ENCODE measurements at places on chromosomes 7 and 10. TPM values are rescaled to one million over a fixed set of nuclear protein-coding genes. Genes with fewer than 3 reads are reported as not detected.

- H3K4me1 ChIP-seq, result no peaks in the 10 kb centered on the region
- no peaks in the 10 kb centered on the region for H3K36me3 ChIP-seq
- H3K27ac ChIP-seq, result no peak overlapping the region
- DNase-seq, result peak; percentile 78
Observed at GRCh38 chr10:36254199-36254598, 612.1 kb upstream of the FZD8 start.

GRCh38 chr10:129959544-129960480 is 4.3 kb downstream of the EBF3 start:
- peak overlapping the region; percentile 7 for H3K4me3 ChIP-seq
- no peak overlapping the region for H3K27ac ChIP-seq
- H3K4me1 ChIP-seq, result peaks cover 21% of the 10 kb centered on the region

GRCh38 chr10:32055478-32056135 is 618 bp downstream of the KIF5B start:
- peak; percentile 56 for DNase-seq
- peak overlapping the region; percentile 56 for H3K4me3 ChIP-seq
- H3K4me1 ChIP-seq, result no peaks in the 10 kb centered on the region
- peak overlapping the region; percentile 95 for H3K27ac ChIP-seq
- no peaks in the 10 kb centered on the region for H3K27me3 ChIP-seq

GRCh38 chr7:94781236-94781635 is 125.3 kb upstream of the SGCE start:
- no peak for DNase-seq
- no peak overlapping the region for H3K27ac ChIP-seq
- no peak overlapping the region for H3K4me3 ChIP-seq
- H3K4me1 ChIP-seq, result no peaks in the 10 kb centered on the region

DNA sequence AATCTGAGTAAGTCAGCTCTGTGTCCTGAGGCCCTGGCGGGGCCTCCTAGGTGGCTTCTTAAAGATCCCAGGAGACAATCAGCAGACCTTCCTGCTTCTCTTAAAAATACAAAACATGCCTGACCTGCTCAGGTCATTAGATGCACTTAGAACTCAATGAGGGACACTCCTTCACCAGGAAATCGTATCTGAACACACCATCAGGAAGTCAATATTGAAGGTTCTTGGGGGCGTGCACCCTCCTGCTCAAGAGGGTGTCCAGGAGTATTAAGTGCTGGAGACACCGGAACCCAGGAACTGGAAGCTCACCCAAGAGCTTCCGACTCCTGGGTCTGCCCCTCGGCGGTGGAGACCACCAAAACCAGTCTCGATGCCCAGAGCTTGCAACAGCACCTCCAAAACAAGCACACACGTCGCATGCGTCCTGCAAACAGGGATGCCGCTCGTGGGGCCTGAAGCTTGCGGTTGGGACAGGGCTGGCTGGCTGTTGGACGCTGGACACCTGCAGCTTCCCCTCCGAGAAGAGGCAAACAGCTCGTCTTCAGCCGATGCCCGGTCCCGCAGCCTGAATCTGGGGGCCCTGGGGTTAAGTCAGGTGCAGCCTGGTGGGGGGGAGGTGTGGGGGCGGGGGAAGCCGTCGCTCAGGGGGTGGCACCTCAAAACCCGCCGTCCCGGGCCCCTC is 803 bp downstream of the RAPGEF5 start:
- H3K36me3 ChIP-seq, result no peaks in the 10 kb centered on the region
- no peak for DNase-seq
- H3K27me3 ChIP-seq, result no peaks in the 10 kb centered on the region
- H3K27ac ChIP-seq, result no peak overlapping the region

Gene GRB10
- 47.6 TPM for total RNA-seq

DNA sequence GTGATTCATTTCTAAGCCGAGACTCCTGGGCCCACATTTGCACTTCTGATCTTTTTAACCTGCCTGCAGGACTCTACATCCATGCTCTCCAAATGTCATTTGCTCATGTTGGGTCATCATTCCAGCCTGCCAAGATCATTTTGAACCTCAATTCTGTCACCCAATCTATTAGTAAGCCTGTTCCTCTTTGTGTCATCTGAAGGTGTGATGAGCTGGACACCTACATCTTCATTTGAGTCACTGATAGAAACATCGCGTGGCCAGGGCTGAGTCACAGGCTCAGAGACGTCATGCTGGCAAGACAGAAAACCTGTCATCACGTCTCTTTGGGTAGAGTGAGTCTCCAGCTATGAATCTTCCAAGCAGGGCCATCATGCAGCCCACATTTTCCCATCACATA is 65.3 kb upstream of the SLF2 start:
- no peaks in the 10 kb centered on the region for H3K4me1 ChIP-seq
- no peak overlapping the region for H3K27ac ChIP-seq
- no peak overlapping the region for H3K4me3 ChIP-seq
- H3K36me3 ChIP-seq, result no peaks in the 10 kb centered on the region
- DNase-seq, result no peak
- no peaks in the 10 kb centered on the region for H3K27me3 ChIP-seq

DNA sequence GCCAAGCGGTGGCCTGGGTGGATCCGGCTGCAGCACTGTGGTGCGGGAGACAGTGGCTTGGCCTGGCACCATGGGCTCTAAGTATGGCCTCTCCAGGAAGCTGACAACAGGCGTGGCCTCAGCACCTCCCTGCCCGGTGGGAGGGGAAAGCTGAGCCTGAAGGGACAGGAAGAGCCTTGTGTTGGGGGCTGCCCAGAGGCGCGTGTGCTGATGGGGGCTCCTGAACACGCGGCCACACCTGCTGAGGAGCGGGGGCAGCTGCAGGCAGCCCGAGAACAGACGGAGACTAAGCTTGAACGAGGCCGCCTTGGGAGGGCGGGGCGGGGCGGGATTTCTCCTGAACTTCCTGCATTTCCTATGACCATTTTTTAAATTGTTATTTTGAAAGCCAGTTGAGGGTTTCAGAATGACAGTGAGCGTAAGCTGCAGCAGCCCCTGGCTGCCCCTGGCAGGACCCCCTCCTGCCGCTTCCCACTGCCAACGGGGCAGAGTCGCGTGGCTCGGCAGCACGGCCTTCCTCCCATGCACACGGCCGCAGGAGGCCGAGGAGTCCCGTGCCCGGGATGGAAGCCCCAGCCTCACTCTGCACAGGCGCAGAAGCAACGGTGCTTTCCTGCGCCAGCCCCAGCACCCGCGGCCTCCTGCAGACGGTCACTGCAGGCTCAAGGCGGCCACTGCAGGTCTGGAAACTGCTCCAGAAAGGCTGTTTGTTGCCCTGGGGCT is 43.2 kb downstream of the DPYSL4 start:
- peak overlapping the region; percentile 9 for H3K4me3 ChIP-seq
- DNase-seq, result peak; percentile 48
- H3K27me3 ChIP-seq, result no peaks in the 10 kb centered on the region
- H3K4me1 ChIP-seq, result no peaks in the 10 kb centered on the region
- H3K27ac ChIP-seq, result peak overlapping the region; percentile 4

DNA sequence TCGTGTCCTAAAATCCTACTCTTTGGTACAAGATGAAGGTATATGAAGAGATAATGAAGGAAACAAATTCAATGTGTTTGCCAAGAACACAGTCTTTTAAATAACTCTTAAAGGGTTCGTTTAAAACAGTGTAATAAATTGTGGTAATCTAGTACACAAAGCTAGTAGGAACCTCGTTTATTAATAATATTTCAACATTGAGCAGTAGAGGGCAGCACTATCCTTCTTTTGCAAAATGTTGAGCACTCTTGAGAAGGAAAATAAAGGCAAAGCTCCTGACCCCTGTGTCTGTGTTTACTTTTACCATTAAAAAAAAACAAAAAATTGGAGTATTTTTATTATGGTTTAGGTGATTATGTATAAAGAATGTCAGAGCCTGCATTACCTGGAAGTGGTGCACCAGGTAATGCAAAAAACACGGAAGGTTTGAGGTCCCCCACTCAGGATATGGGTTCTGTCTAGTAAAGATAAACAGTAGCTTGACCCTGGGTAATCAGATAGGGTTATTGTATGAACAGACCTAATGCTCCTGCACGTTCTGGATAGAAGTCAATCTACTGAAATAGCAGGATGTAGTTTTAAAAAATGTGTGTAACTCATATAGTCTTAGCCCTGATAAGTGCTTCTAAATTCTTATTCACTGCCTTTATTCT is 5.7 kb upstream of the GOT1 start:
- no peaks in the 10 kb centered on the region for H3K27me3 ChIP-seq
- no peak overlapping the region for H3K4me3 ChIP-seq
- H3K36me3 ChIP-seq, result no peaks in the 10 kb centered on the region
- no peak overlapping the region for H3K27ac ChIP-seq
- no peaks in the 10 kb centered on the region for H3K4me1 ChIP-seq

- no peaks in the 10 kb centered on the region for H3K27me3 ChIP-seq
- no peak overlapping the region for H3K4me3 ChIP-seq
- DNase-seq, result no peak
- no peak overlapping the region for H3K27ac ChIP-seq
- H3K4me1 ChIP-seq, result no peaks in the 10 kb centered on the region
Observed at GRCh38 chr7:146655928-146656797, 539.6 kb downstream of the CNTNAP2 start.

DNA sequence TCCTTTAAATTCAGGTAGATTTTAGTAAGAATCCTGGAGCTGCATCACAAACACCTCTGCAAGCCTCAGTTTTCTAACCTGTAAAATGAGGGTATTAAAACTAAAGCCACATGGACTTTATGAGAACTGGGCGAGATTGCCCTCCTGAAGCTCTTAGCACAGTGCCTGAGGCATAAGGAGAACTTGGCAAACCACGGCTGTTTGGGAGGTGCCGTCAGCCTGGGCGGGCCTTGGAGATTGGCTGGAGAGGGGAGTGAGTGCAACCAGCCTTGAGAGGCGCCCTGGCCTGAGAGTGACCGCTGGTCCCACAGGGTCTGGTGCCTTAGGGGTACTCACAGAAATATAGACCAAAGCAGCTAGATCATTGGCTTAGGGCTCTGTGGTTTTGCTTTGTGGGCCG is 5.4 kb upstream of the TNS3 start:
- H3K4me3 ChIP-seq, result no peak overlapping the region
- DNase-seq, result no peak
- H3K27ac ChIP-seq, result no peak overlapping the region
- no peaks in the 10 kb centered on the region for H3K36me3 ChIP-seq
- H3K4me1 ChIP-seq, result no peaks in the 10 kb centered on the region
- no peaks in the 10 kb centered on the region for H3K27me3 ChIP-seq

- no peak for DNase-seq
- no peak overlapping the region for H3K27ac ChIP-seq
- H3K4me3 ChIP-seq, result no peak overlapping the region
- no peaks in the 10 kb centered on the region for H3K36me3 ChIP-seq
- no peaks in the 10 kb centered on the region for H3K4me1 ChIP-seq
Observed at GRCh38 chr7:22393913-22394729, 37.2 kb upstream of the RAPGEF5 start.

Gene VIPR2
- 5.6 TPM for total RNA-seq

- H3K27me3 ChIP-seq, result no peaks in the 10 kb centered on the region
- DNase-seq, result no peak
- no peak overlapping the region for H3K27ac ChIP-seq
- no peaks in the 10 kb centered on the region for H3K36me3 ChIP-seq
- H3K4me1 ChIP-seq, result no peaks in the 10 kb centered on the region
Observed at GRCh38 chr10:130456616-130457015, 320.4 kb downstream of the GLRX3 start.

Gene CHN2
- total RNA-seq, result 15.4 TPM

Gene ZNF467
- 5.2 TPM for total RNA-seq

- H3K27me3 ChIP-seq, result no peaks in the 10 kb centered on the region
- H3K4me1 ChIP-seq, result no peaks in the 10 kb centered on the region
- no peak for DNase-seq
- H3K27ac ChIP-seq, result no peak overlapping the region
- H3K4me3 ChIP-seq, result no peak overlapping the region
Observed at GRCh38 chr7:22732556-22733126, 5.6 kb downstream of the IL6 start.

Gene ARMC3
- 51.2 TPM for total RNA-seq

DNA sequence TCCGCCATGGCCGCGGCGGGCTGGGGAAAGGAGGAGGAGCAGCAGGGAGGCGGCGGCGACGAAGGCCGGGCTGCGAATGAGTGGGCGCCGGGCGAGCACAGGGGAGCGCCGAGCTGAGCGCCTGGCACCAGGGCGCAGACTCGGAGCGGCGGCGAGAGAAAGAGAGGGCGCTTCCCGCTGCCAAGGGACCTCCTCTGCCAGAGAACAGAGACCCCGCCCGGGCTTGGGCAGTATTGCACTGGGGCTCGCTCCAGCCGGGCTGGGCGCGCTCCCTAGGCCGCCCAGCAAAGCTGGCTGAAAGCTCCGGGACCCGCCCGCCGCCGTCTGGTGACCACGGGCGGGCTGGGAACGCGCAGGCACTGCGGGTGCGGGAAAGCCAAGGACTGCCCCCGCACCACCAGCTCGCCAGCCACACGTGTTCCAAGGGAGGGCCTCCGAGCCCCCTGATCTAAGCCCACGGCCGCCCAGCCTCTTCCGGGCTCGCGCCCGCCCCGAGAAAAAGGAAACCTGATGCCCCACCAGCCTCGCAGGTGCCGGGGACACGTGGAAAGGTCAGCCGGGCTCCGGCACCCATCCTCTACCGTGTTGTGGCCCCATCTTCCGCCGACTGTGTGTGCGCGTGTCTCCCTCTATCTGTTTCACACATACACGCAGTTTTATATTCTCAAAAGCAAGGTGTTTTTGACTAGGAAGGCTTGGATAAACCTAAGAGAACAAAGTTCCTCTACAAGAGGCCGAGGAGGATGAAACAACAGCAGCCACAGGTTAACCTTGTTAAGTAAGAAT is at the start of gene CCDC6:
Gene CCDC6, minus strand, starts transcription at position 140 of the 786 bp plus-strand sequence. Its CDS starts 132 bp downstream, at position 8.
- H3K27me3 ChIP-seq, result no peaks in the 10 kb centered on the region
- H3K4me3 ChIP-seq, result peak within 1 kb of the TSS; percentile 96
- DNase-seq, result peak; percentile 92
- no peaks in the 10 kb centered on the region for H3K4me1 ChIP-seq
- no peaks in the 10 kb centered on the region for H3K36me3 ChIP-seq

DNA sequence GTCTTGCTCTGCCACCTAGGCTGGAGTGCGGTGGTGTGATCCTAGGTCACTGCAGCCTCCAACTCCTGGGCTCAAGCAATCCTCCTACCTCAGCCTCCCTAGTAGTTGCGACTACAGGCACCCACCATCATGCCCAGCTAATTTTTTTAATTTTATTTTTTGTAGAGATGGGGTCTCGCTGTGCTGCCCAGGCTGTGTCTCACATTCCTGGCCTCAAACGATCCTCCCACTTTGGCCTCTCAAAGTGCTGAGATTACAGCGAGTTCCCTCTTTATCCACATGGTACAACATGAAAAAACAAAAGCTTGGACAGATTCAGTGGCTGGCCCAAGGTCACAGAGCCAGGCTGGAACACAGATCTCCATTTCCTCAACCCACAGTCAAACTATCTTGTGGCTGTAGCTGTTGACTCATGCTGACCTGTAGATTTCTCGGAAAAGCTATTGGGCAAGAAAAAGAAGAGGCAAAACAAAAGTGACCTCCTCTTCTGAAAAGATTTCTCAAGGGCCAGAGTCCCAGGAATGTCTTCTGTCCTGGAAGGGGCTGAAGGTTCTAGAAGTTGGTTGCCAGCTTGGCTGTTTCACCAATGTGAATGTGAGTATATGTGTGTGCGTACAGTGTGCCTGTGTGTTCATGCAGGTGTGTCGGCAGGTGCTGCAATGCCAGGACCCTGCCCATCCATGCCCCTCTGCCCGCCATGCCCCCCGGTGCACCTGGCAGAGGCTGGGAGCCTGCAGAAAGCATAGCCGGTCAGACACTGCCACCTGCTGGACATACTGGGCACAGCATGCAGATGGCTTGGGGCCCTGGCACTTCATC is 28.4 kb downstream of the TMEM130 start:
- H3K27ac ChIP-seq, result no peak overlapping the region
- peak; percentile 41 for DNase-seq
- no peaks in the 10 kb centered on the region for H3K36me3 ChIP-seq
- H3K4me1 ChIP-seq, result no peaks in the 10 kb centered on the region
- no peak overlapping the region for H3K4me3 ChIP-seq
- H3K27me3 ChIP-seq, result no peaks in the 10 kb centered on the region

Data from uterus (tissue), 4 donors.